RWPE2 (cell line): ENCODE measurements at places on chromosomes 3 and 15.

GRCh38 chr3:67656614-67657013, 2.2 kb upstream of the SUCLG2 start:
- no peak for DNase-seq

DNA sequence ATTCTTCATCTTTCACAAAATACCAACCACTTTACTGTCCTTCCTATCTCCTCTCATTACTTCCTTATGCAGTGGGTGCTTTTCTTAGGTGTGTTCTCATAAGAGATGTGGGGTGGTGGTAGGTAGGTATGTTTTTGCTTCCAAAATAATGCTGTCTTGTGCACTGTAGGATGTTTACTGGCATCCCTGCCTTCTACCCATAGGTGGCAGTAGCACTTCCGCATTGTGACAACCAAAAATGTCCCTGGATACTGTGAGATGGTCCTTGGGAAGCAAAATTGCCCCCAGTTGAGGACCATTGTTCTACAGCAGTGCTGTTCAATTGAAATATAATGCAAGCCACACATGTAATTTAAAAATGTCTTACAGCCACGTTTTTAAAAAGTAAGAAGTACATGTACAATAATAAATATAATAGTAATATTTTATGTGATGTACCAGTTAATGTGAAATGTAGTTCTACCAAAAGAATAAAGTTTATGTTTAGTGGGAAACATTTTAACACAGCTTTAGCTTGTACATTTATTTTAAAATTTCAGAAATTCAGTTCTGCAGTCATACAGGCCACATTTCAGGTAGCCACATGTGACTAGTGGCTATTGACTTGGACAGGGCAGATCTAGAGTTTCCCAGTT, 75.2 kb downstream of the NEO1 start:
- DNase-seq, result no peak

DNA sequence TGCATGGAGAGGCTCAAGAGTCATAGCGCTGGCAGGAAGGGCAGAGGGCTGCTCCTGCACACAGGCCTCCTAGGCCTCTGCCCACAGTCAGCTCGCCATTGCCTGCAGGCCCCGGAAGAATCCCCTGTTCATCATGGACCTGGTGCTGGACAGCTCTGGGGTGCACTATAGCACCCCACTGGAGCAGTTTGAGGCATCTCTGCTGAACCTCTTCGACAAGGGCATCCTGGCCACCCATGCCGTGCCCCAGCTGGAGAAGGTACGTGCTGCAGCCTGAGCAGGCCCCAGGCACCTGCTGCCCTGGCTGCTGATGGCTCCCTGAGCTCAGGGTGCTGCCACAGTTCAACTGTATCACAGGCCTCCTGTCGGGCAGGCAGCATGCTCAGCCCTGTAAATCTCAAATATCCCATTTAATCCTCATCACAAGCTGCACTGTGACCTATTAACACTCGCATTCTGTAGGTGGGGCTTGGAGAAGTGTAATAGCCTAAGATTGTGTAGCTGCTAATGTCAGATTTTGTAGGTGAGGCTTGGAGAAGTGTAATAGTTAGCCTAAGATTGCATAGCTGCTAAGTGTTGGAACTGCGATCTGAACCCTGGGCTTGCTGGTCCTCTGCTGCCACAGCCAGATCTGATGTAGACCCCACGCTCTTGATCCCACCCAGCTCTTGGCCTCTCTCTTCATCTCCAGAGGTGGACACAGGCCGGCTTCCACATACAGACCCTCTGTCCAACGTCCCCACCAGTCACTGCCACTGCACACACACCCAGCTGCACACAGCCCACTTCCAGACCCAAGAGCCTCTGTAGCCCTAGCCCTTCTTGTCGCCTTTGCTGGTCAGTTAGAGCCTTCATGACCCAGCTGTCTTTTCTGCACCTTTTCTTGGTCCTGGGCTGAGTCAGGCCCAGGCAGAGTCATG, 31.9 kb downstream of the DNAH1 start:
- no peak for DNase-seq

DNA sequence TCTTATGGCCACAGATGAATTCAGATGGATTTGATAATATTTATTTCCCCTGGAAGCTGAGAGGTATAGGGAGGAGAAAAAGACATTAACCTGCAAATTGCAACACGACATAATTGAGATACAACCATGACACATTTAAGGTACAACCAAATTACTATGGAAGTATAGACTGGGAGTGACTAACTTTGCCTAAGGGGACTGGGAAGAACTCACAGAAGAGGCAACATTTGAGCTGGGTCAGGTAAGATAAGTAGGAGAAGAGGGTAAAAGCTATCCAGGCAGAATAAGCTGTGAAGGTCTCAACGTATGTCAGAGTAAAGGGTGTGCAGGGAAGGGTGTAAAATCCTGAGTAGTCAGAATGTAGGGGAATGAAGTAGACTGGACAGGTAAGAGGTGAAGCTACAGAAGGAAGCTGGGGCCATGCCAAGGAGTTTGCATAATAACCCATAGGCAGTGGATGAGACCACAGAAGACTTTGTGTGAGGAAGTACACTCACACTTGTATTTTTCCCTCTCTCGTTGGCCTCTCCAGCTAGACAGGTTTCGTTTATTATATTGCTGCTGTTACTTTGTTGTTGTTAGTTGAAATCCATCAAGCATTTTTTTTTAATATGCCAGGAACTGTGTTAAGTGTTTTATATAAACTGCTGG, 28.0 kb upstream of the PTX3 start:
- DNase-seq, result no peak

DNA sequence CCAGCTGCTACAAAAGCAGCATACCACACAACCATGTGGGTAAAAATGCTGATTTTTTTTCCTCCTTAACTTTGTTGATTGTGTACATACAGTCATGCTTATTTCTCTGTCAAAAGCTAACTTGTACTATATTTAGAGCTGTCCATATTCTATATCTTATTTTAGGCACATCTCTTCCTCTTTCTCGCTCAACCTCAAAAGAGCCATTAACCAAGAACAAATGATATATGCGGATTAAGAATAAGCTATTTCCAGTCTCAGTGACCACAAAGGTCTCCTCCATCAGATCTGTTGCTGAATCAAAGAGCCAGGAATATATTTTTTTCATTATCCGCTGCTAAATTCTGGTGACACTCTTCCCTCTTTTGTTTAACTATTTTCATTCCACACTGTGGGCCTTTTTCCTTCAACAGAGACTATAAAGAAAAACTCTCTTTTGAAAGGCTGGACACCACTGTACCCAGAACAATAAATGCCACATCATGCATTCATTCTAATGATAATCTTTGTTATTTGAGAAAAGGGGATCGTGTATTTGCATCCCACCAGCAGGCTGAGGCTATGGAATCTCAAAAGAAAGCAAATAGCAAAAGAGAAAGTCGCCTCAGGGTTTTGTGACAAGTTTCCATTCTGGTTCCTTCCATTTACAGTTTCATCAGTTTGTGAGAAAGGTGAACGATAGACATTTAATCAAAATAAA, 8.0 kb downstream of the TMEM212 start:
- no peak for DNase-seq

- DNase-seq, result no peak
Measured at GRCh38 chr3:128009952-128010846, 42.0 kb upstream of the SEC61A1 start.

- DNase-seq, result no peak
Measured at GRCh38 chr3:48563382-48563918, at the start of gene UCN2. Gene UCN2 (minus strand): TSS chr3:48563781. CDS start chr3:48563124, 657 bp downstream.

DNA sequence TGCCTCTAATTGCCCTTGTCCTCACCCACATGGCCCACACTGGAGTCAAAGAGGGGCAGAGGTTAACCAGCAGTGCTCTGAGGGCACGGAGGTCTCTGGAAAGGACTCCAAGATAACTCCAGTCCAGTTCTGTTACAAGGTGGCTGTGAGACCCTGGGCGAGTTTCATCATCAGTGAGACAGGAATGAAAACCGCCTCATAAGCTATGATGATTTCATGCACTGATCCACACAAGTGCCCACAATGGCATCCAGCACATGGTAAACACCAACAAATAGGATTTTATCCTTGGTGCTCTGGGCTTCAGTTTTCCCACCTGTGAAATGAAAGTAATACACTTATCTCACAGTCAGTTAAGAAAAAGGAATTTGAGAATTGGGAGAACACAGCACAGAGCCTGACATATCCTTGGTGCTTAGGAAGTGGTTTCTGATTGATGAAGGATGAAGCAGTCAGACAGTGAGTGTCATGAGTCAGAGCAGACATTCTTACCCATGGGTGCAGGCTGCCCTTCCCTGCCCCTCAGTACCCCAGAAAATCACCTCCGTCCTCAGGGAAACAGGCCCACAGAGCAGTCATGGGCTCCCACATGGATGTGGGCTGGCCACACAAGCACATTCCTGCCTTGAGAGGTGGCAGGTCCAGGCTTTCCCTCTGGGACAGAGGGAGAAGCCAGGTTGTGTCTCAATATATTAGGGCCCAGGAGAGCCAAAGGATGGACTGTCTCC, 48.4 kb downstream of the DAPK2 start:
- no peak for DNase-seq

- no peak for DNase-seq
Measured at GRCh38 chr3:50204804-50205412, at the start of gene SLC38A3. Gene SLC38A3 (plus strand): TSS chr3:50205271. CDS start chr3:50214200, 8,929 bp downstream.

DNA sequence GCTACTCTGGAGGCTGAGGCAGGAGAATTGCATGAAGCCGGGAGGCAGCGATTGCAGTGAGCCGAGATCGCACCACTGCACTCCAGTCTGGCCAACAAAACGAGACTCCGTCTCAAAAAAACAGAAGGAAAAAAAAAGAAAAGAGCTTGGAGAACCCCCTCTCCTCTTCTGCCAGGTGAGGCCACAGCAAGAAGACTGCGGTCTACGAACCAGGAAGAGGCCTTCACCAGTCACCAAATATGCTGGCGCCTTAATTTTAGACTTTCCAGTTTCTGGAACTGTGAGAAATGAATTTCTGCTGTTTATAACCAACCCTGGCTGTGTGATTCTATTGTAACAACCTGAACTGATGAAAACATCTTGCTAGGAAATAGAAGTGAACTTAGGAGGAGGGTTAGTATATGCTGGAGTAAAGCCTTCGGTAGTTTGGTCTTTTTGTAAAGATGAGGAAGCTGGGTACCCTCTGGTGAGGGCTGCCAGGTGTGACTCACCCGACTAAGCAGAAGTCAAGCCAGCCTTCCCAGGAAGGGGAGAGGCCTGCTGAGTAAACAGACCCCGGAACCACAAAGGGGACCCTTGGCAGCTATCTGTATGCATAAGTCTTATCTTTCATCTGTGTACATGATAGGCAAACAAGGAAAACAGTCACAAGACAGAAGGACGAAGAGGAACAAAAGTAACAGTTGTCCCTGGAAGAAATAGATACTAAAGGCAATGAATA, 78.7 kb downstream of the KLF13 start:
- DNase-seq, result no peak

DNA sequence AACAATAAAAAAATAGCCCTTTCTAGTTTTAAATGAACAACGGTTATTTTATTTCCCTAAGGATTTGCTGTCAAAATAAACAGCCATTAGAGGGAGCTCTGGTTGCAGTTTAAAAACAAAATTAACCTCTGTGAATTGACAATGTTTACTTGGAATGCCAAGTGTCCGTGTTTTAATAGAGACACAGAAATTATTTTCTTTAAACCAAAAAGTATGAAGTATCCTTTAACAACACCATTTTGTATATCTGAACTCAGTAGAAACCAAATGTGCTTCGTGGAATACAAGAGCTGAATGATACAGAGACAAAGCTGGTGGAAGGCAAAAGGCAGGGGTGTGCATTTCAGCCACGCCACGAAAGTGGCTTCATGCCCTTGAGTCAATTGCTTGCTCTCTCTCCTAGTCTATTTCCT, 74.4 kb downstream of the MOBP start:
- DNase-seq, result no peak

DNA sequence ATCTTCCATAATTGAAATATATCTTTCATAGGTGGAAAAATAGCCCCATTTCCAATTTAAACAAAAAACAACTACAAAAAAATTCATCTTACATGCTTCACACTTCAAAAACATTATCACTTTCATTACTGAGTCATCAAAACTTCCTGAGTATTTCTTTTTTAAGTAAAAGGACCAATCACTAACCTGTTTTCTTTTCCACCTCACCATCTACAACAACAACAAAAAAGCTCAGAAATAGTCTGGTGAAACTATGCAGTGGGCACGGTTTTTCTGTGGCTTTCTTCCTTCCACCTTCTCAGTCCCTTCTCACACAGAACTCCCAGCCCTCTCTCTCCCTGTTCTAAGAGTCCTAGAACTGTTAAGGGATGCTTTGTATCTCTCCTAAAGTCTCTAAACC, 20.3 kb upstream of the TNIK start:
- no peak for DNase-seq

GRCh38 chr15:95296643-95297042, 1033.9 kb upstream of the NR2F2 start:
- no peak for DNase-seq

GRCh38 chr3:76402926-76403325, 617.6 kb upstream of the ZNF717 start:
- no peak for DNase-seq

- DNase-seq, result no peak
Measured at GRCh38 chr3:189157232-189158007, 14.4 kb upstream of the TPRG1 start.

DNA sequence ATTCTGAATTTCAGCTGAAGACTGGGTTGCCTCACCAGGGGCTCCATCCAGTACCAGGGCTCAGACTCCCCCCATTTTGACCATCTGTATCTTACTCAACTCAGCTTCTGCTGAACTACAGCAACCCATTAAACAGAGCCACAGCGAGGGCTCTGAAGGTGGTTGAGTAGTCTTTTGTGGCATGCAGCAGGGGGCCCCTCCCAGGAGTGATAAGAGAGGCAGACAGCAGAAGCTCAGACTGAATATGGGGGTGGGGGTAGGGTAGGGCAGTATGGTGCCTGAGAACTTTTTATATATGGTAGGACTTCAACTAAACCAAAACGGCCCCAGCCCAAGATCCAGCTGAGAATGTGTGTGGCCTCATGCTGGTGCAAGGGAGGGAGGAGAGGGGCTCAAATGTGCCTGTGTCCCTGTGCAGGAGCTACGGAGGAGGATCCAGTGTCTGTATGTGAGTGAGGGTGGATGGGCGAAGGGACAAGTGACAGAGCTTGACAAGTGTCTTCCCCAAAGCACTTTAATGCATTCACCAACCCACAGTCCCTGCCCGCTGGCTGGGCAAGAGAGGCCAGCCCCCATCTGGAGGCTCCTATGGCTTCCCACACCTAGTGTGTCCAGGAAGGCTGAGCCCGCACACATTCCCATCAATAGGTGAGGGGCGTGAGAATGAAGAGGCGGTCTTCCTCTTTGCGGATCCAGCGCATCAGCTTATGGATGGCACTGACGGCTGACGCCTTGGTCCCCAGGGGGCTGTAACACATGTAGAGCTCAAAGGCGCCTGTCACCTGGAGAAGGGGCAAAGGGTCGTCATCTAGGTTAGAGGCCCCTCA, 4.9 kb upstream of the MST1R start:
- DNase-seq, result no peak

- no peak for DNase-seq
Measured at GRCh38 chr3:32596909-32597369, 26.3 kb upstream of the DYNC1LI1 start.

DNA sequence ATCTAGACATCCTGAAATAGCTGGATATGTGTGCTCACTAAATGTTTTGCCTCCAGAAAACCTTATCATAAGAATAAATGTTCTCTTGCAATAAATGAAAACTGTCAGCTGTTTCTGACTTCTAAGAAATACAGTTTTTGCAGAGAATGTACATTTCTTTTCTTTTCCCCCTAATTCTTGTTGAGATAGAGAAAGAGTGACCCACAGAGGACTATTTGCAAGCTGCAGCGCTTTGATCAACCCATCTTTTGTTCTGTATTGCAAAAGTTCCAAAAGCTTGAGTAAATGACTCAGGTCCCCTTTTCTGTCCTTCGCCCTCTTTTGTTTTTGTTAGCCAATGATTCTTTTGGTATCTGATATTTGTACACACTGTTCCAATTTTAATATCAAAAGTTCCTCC, 141.9 kb downstream of the BBX start:
- DNase-seq, result no peak

GRCh38 chr3:18238746-18239331, 186.3 kb downstream of the SATB1 start:
- DNase-seq, result no peak
